ENCODE measurements at places on chromosomes 4 and X.

DNA sequence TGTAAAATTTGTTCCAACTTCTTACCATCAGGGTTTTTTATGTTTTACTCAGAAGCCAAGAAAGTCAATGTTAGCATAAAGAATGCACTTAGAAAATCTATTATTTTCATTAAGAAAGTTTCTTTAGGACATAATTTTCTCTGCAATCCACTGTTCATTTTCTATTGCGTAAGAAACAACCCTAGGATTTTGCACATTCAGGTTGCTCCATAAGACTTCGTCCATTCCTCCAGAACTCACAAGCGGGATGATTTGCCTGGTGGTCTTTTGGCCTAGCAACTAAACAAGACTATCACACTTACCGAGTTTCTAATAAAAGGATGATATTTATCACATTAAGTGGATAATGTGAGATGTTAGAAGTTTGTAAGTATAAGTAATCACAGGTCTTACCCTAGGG is 376.3 kb upstream of the INTU start:
- DNase-seq: no peak

- no peak for DNase-seq
Measured at GRCh38 chr4:43277003-43277402, 384.5 kb downstream of the GRXCR1 start.

- DNase-seq: no peak
Measured at GRCh38 chr4:76856243-76857073, 41.5 kb downstream of the SOWAHB start.

DNA sequence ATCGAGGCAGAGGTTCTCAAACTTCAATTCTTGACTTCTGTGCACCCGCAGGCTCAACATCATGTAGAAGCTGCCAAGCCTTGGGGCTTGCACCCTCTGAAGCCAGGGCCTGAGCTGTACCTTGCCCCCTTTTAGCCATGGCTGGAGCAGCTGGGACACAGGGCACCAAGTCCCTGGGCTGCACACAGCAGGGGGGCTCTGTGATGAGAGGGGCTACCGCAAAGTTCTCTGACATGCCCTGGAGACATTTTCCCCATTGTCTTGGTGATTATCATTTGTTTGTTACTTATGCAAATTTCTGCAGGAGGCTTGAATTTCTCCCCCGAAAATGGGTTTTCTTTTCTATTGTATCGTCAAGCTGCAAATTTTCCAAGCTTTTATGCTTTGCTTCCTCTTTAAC is 4.9 kb upstream of the MAGEB17 start:
- no peak for DNase-seq

DNA sequence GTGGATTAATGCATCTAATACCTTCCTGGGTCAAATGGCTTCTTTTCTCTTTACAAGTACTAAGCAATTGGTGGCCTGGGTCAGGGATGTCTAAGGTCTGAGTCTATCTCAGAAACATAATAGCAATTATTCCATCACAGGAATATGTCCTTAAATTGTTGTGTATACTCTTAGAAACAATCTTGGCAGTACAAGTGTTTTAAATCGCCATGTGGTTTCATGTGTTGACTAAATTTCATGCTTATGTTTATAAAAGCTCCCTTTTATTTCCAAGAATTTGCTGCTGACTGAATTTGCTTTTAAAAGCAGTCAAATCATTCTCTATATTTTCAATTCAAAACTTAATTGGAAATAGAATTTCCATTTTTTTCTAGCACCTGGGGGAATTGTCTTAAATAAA is 125.3 kb upstream of the PACRGL start:
- DNase-seq: no peak

DNA sequence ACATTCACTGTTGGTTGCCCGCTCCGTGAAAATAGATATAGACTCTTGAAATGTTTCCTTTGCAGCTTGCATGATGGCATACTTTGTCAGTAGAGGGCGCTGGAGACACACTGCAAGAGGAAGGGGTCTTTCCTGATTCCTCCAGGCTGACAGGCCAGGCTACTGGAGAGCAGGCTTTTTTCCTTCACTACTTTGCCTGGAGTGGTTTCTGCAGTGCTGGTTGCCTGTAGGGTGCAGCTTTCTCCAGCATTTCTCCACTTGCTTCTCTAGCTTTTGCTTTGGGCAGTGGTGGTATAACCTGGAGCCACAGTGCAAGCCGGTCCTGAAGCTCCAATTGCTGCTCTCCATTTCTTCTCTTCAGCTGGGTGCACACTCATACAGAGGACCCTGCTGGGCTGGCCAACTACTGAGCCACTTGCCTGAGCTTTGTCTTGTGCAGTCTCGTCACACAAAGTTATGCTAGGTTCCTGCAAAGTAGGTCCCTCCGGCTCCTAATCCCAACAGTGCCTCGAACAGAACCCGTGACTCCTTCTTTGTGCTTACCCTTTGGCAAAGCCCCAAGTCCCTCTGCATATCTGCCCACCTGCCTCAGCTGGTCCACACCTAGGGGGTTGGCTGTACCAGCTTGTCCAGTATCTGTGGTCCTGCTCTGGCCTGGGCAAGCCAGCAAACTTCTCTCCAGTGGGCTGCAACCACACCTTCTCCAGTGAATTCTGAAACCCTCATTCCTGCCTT is 46.3 kb downstream of the RASSF6 start:
- no peak for DNase-seq

DNA sequence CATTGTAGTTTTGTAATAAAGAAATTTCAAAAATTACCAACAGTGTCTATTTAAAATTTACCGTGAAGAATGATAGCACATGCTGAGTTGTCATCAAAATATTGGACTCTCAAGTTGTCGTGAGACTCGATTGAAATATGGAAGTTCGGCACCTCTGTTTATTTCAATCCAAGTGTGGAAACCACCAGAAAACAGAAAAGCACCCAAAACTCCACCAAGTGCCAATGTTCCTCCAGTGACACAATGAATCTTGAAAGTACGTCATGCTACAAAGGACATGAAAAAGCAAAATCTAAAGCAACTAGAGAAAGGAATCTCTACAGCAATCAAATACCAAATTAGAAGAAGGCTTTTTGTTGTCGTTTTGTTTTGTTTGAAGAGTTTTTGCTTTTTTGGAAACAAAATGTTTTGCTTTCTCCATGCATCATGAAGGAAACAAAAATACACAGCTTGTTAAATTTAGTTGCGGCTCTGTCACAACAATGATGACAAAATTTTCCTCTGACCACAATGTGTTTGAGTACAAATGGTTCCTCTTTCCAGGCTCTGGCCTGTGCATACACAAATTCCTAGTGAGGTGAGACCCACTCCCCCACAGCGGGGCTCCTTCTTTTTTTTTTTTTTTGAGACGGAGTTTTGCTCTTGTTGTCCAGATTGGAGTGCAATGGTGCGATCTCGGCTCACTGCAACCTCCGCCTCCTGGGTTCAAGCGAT is 9.6 kb upstream of the IL13RA1 start:
- DNase-seq: no peak

DNA sequence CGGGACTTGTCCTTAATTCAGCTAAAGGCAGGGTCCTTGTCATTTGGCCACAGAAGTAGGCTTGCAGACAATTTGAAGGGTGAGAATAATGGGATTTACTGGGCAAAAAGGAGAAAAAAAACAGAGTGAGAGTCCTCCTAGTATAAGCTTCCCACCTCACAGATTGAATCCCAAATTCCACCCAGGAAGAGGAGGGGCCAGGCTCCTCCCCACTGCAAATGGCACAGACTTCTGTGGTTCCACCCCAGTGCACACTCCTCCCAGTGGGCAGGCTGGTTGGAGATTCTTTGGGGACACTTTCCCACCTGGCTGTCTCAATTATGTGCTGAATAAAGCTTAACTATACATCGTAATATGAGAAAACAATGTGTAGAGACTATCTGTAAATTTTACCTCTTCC is 31.6 kb downstream of the MEPE start:
- DNase-seq: no peak

DNA sequence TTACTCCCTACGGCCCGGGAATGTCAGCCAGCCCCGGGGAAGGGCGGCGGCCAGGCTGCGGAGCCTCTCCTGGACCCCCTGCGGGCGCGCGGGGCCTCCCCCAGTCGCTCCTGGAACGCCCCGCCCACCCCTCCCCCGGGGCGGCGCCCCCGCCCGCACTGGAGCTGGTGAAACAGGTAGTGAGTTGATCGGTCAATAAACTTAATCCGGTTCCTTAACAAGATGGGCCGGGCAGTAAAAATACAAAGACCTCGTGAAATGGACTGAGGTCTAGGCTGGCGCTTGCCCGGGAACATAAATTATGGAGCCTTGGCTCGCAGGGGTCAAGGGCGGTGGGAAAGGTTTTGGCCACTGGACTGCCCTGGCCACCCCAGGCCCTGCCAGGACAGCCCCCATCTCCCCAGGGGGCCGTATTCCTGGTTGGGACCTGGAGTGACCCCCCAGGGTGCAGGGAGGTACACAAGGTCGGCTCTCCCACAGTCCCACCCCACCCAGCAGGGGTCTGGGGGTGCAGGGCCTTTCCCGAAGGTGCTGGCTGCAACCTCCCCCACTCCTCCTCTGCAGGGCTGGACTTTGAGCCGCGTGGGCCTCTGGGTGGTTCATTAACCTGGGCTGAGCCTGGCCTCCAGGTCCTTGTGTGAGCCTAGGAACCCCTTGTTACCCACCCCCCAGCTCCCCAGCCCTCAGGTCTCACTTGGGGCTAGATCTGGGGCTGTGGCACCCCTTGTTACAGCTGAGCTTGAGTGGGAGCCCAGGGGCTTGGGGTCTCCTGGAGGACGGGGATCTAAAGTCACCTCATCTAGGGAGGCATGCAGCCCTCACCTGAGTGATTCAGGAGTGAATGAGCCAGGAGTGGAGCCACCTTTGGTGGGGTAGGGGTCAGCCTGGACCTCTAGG is 2.5 kb downstream of the FGFR3 start:
- DNase-seq: no peak

DNA sequence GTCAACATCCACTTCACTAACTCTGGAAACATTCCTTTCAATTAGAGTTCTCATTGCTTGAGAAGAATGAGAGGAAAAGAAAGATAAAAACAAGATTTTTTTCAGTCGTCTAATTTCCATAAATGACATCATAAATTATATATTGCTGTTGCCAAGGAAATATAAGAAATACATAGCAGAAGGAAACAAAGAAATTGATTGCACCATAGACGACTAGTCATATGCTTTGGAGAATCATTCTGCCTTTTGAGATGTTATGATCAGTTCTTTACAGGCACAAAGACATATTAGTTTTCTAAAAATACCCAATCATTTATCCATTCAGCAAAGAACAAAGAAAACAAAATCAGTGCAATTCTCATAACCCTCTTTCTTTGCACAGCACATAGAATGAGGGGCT is 672 bp upstream of the C1QTNF7 start:
- DNase-seq: no peak

DNA sequence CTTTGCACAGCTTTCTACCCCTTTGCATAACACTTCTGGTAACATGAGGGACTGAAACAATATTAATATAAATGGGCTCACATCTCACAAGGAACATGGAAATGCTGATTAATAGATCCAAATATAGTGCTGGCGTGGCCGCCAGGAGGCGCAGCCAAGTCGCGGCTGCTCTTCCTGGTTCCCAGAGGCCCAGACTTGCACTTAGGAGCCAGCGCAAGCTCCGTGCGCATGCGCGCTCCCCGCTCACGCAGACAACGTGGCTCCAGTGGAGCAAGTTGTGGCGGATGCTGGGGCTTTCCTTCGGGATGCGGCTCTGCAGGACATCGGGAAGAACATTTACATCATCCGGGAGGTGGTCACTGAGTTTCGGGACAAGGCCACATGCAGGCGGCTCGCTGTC is 318.3 kb upstream of the SLC7A11 start:
- DNase-seq: no peak

DNA sequence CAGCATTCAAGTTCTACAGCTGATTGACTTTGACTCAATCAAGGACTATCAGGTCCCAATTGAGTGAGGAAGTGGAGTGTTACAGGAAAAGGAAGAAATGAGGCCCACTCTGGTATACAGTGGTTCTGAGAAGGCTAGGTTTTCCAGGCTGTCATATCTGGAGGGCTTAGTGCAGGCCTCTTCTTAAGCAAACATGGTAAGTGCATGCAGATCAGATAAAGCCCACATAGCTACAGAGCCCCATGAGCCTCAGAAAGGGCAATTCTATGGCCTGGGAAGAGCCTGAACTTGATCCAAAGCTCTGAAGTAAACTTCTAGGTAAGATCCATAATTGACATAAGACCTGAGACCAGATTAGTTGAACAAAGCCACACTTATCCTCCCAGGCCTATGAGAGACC is 29.0 kb upstream of the MAOA start:
- DNase-seq: no peak

DNA sequence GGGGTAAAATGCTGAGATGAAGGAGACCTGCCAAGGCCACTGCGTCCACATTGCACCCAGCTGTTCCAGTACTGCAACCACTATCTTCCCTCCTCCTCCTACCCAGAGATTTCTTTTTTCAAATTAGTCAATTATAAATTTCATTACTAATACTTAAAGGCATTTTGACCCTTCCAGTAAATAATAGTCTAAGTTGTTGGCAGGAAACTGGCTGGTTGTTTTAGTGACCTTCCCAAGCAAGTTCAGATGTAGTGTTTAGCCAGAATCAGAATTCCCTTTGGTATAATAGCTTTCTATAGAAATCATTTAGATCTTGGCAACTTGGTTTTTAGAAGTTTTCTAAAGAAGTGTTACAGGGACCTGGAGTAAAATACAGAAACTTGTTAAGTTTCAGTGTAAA is 66.0 kb downstream of the AASDH start:
- DNase-seq: no peak

Data from CD8-positive, alpha-beta memory T cell (primary cell).